H1 (cell line): ENCODE measurements at places on chromosomes 12 and 14.

DNA sequence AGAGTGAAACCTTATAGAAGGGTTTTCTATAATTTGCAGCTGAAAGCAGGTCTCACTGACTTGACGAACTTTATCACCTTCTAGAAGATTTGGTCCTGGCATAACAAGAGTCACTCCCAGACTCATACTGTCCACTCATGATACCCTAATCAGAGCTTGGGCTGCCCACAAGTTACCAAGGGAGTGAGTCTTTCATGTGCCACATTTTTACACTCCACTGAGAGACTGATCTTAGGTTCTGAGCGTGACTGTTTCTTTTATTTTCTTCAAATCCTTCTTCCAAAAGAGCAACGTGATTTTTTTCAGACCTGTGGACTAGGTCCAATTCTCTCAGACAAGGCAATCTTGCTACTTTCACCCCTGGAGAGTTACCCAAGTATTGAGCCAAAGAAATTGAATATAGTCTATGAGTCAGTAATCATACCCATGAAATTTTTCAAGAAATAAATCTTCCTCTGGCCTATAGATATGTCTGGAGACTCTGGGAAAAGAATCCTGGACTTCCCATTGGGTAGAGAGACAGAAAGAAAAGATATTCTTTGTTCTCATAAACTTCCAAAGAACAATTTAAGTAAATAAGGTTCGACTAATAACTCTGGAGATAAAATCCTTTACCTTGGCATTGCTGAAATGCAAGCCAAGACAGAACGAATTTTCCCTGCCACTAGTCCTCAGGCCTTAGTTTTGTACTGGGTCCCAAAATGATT is 26.9 kb downstream of the SIX1 start:
- H3K27me3 ChIP-seq, result no peaks in the 10 kb centered on the region
- 0 out of 2 replicates have a peak, but pooled peaks cover 3% of the 10 kb centered on the region for H3K4me1 ChIP-seq
- no peak overlapping the region for H3K27ac ChIP-seq
- H3K4me3 ChIP-seq, result no peak overlapping the region

GRCh38 chr12:110613071-110613770 is 708 bp upstream of the TCTN1 start:
- DNase-seq, result no peak
- no peaks in the 10 kb centered on the region for H3K4me1 ChIP-seq
- no peak overlapping the region for H3K27ac ChIP-seq
- H3K36me3 ChIP-seq, result no peaks in the 10 kb centered on the region

DNA sequence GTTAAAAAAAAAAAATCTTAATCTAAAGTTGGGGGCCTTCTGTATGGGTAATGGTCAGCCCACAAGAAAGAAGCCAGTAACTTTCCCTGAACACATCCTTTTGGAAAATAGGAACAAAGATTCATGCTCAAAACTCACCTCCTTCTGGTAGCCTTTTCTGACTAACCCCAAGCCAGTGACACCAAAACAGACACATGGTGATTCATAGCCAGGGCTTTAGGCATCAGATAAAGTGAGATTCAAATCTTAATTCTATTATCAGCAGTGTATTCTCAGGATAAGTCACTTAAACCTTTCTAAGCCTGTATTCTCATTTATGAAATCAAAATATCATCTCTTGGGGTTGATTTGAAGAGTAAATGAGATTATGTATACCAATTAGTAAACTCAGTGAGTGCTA is 4.9 kb downstream of the ATP5MC2 start:
- H3K4me1 ChIP-seq, result no peaks in the 10 kb centered on the region
- H3K27ac ChIP-seq, result no peak overlapping the region
- no peaks in the 10 kb centered on the region for H3K27me3 ChIP-seq
- H3K4me3 ChIP-seq, result no peak overlapping the region

DNA sequence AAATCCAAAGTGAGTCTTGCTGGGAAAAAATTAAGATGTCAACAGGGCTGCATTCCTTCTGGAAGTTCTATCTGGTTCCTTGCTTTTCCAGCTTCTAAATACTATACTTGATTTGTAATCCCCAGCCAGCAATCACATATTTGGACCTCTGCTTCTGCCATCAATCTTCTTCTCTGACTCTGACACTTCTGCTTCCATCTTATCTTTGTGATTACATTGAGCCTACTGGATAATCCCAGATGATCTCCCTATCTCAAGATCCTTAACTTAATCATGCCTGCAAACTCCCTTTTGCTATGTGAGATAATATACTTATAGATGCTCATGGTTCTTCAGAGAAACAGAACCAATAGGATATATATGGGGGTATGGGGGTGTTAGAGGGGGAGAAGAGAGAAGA is 49.9 kb upstream of the ZDHHC17 start:
- H3K4me3 ChIP-seq, result no peak overlapping the region
- H3K27me3 ChIP-seq, result no peaks in the 10 kb centered on the region
- no peaks in the 10 kb centered on the region for H3K36me3 ChIP-seq

DNA sequence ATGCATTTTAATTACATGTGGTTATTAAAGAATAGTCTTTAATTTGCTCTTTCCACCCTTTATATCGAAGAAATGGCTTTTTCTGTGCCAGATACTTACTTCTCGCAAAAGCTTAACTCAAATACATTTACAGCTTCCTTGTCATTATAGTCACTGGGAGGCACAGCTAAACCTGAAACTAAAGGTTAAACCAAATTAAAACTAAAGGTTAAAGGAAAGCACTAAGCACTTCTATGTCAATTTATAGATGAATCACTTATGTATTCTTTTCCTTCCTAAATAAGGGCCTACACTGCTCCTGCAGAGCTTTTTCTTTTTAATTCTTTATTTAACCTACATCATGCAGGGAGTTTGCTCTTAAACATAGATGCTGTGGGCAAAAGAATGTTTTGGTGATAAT is 9.1 kb downstream of the C14orf93 start:
- no peak for DNase-seq
- H3K4me3 ChIP-seq, result no peak overlapping the region
- H3K27ac ChIP-seq, result no peak overlapping the region
- H3K27me3 ChIP-seq, result no peaks in the 10 kb centered on the region

GRCh38 chr12:96506776-96507175 is 17.4 kb downstream of the CFAP54 start:
- no peaks in the 10 kb centered on the region for H3K36me3 ChIP-seq
- no peak overlapping the region for H3K4me3 ChIP-seq
- H3K27ac ChIP-seq, result no peak overlapping the region
- no peaks in the 10 kb centered on the region for H3K4me1 ChIP-seq
- DNase-seq, result no peak

DNA sequence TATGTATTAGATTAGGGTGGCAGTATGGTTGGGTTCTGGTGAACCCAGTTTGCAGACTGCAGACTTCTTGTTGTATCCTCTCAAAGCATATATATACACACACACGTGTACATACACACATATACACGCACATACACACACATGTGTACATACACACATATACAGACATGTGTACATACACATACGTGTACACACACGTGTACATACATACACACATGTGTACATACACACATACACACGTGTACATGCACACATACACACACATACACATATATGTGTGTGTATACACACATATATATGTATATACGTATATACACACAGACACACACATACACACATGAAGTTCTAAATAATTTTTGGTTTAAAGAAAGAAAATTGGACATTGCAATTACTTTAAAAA is 780.2 kb downstream of the FLRT2 start:
- no peaks in the 10 kb centered on the region for H3K27me3 ChIP-seq
- H3K4me3 ChIP-seq, result no peak overlapping the region
- DNase-seq, result no peak
- H3K4me1 ChIP-seq, result no peaks in the 10 kb centered on the region
